ENCODE measurements at places on chromosomes 13 and 19. TPM values are rescaled to one million over a fixed set of nuclear protein-coding genes. Genes with fewer than 3 reads are reported as not detected.

KLHL1 gene
- 0.91 TPM for total RNA-seq

ATF5 gene
- total RNA-seq: 4.5 TPM

TMEM59L gene
- total RNA-seq: 3.8 TPM

TNNT1 gene
- 20.3 TPM for total RNA-seq

ZNF625 gene
- 10.7 TPM for total RNA-seq

KPNA3 gene
- 33.9 TPM for total RNA-seq

FAM216B gene
- total RNA-seq: 0.16 TPM

CASP14 gene
- not detected for total RNA-seq

INSR gene
- total RNA-seq: 6.3 TPM

CTXN1 gene
- 7.1 TPM for total RNA-seq

ZNF793 gene
- 0.96 TPM for total RNA-seq

ERFL gene
- total RNA-seq: not detected

ZNF587B gene
- total RNA-seq: 15.6 TPM

SIGLEC11 gene
- total RNA-seq: not detected

Data from epithelial cell of alveolus of lung (primary cell).